WTC11 (cell line): ENCODE measurements at places on chromosomes 6 and 20. TPM values are rescaled to one million over a fixed set of nuclear protein-coding genes. Genes with fewer than 3 reads are reported as not detected.

ENPP5 gene
- total RNA-seq: 9.1 to 10.8 TPM (median 9.3 TPM) in 3 replicates

SMIM26 gene
- total RNA-seq: 71.9 to 78.1 TPM (median 77.4 TPM) in 3 replicates

SLC22A7 gene
- not detected in 3 replicates for total RNA-seq

COL19A1 gene
- total RNA-seq: not detected in 3 replicates

PNRC1 gene
- 39.0 to 49.3 TPM (median 48.4 TPM) in 3 replicates for total RNA-seq

FNDC11 gene
- total RNA-seq: 3.4 to 3.8 TPM (median 3.6 TPM) in 3 replicates

DNA sequence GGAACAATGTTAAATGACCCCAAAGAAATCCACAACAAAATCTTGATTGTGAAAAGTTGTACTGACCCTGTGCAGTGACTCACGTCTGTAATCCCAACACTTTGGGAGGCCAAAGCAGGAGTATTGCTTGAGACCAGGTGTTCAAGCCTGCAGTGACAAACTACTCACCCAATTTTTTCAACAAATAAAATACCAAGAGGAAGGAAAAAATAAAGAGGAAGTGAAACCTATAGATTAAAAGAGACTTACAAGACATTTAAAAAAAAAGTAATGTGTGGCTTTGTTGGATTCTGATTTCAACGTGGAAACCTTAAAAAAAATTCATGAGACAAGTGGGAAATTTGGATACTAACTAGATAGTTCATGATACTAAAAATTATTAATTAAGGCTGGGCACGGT is 31.9 kb downstream of the GINS1 start:
- H3K27ac ChIP-seq: no peak overlapping the region
- peaks cover 14% of the 10 kb centered on the region for H3K4me1 ChIP-seq
- no peaks in the 10 kb centered on the region for H3K27me3 ChIP-seq
- H3K4me3 ChIP-seq: no peak overlapping the region

DNA sequence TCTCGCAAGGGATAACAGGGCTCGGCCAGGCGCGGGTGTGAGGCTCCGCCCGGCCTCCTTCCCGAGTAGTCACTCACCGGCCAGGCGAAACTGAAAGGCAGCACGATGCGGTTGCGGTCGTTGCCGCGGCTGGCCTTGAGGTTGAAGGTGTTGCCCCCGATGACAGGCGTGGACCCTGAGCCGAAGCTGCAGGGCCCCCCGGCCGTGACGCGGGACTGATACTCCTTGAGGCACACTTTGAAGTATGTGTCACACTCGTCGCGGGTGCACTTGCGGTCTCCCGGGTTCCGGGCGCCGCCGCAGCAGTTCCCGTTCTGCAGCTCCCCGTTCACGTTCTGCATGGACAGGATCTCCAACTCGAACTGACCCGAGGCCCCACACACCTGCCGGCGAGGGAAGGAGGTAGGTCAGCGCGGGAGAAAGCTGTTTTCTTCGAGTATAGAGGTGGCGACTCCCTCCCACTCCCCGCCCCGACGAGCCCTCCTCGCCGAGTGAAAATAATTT is 1.1 kb downstream of the JAG1 start:
- H3K27me3 ChIP-seq: no peaks in the 10 kb centered on the region
- peaks cover 13% of the 10 kb centered on the region; the same call in 1 of the 2 replicates for H3K36me3 ChIP-seq
- DNase-seq: peak; percentile 51
- peak overlapping the region; percentile 87 for H3K4me3 ChIP-seq

DNA sequence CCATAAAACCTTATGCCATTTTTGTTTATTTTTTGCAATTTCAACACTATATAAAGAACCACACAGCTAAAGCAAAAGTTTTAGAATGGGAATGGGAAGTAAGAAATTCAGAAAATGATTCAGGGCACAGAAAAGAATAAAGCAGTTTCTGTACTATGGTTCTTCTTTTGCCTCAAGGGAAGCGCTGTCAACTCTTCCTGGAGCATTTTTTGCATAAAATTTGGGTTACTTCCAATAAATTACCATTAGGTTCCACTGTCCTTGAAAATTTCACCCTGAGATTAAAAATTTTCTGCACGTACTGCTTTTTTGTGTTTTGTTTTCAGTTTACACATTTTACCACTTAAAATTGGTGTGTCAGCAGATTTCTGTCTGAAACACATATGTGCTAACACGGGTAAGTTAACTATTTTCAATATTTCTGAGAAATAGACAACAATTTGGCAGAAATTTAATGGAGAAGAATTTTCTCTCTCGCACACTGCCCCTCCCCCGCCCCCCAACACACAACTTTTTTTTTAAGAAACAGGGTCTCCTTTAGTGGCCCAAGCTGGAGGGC is 79.6 kb downstream of the ADAT2 start:
- H3K27ac ChIP-seq: no peak overlapping the region
- no peak overlapping the region for H3K4me3 ChIP-seq
- H3K4me1 ChIP-seq: peaks cover 8% of the 10 kb centered on the region; the same call in 1 of the 2 replicates
- H3K27me3 ChIP-seq: no peaks in the 10 kb centered on the region
- no peak for DNase-seq

DNA sequence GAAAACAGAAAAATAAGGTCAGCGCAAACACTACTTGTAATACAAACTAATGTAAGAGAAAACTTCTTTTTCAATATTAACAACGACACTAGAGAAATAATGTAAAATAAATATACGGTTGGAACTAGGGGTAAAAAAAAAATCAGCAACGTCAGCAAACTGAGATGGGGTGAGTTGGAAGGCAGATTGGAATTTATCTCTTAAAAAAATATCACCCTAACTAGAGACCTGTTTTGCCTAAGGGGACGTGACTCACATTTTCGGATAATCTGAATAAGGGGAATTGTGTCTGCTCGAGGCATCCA is 705 bp upstream of the UTRN start:
- H3K36me3 ChIP-seq: peaks cover 3% of the 10 kb centered on the region; the same call in 1 of the 2 replicates
- H3K27me3 ChIP-seq: no peaks in the 10 kb centered on the region; the same call in 1 of the 2 replicates
- peak overlapping the region; percentile 84 for H3K27ac ChIP-seq
- H3K4me3 ChIP-seq: peak overlapping the region; percentile 100
- DNase-seq: no peak

DNA sequence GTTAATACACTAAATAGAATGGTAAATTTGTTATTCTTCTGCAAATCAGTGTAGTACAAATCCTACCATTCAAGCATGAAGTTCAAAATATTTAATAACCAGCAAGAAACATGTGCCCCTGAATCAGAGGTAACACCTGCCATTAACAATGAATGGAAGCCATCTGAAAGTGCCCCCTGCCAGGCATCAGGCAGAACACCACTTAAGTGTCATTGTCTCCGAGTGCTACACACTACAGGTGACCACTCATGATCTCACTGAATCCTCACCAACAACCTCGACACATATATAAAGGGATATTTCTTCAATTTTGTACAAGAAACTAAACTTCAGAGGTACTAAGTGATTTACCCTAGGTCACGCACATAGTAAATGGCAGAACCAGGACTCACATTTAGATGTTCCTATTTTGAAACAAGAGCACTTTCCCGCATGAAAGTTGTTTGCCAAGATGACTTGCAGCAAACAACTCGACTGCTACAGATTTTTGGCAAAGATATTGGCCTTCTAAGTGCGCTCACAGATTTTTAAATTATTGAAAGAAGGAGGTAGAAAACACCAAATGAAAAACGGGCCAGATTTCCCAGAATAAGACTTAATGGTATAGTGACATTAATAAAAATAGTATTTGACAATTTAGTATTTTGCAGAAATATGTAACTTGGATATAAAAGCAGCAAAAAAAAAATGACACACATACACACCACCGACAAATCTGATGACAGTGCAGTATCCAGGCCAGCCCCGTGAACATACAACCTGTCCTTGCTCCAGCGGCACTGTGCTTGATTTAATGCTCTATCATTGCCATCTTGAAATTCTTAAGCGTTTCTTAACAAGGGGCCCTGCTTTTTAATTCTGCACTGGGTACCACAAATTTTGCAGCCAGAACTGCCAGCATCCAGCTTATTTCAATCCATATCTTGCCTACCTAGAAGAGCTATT is 274.5 kb downstream of the ALDH8A1 start:
- H3K36me3 ChIP-seq: no peaks in the 10 kb centered on the region
- no peak for DNase-seq
- H3K4me3 ChIP-seq: no peak overlapping the region
- no peaks in the 10 kb centered on the region for H3K27me3 ChIP-seq

DNA sequence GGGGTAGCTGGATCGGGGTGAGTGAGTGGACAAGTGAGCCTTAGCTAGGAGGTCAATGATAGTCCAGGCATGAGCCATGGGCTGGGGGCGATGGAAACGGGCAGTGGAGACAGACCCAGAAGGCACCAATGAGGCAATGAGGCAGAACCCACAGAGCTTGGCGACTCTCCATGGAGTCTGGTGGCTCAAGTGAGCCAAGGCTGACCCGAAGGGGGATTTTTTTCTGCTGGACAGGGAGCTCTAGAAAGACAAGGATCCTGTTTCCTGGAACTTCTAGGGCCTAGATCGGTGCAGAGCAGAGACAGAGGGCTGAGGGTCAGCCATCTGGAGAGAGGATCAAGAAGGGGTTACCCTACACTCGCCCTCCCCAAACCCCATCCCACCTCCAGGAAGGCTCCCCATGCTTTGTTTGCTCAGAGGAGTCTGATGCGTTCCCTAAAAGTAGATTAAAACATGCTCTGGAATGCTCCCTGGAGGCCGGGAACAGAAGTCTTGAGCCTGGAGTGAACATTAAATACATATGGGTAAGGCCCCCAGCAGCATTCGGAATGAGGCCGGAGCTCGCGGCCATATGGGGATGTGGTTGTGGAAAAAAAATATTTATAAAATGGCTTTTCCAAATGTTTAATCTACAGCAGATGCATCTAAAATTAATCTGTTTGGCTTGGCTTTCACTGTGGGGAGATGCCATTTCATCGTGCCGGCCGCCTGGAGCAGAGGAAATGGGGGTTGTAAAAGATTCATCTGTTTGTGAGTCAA is 237.8 kb upstream of the PMEPA1 start:
- H3K4me1 ChIP-seq: peaks cover 2% of the 10 kb centered on the region; the same call in 1 of the 2 replicates
- no peaks in the 10 kb centered on the region for H3K27me3 ChIP-seq
- H3K27ac ChIP-seq: no peak overlapping the region

DNA sequence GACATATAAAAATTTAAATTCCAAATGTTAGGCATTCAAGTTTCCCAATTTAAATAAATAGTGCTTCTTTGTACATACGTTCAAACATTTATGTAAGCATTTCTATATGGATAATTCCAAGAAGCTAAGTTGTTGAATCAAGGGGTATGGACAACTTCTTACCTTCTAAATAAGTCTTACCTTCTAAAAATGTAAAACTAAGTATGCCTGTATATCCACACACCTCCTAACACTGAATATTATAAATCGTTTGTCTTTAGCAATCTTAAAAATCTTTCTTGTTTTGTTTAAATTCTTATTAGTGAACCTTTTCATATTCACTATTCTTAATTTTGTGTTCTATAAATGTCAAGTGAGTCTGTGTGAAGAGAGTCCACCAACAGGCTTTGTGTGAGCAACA is 2.5 kb upstream of the ZSCAN16 start:
- no peak overlapping the region for H3K4me3 ChIP-seq
- DNase-seq: no peak
- peaks cover 7% of the 10 kb centered on the region; the same call in 1 of the 2 replicates for H3K36me3 ChIP-seq
- peaks cover 11% of the 10 kb centered on the region for H3K4me1 ChIP-seq

DNA sequence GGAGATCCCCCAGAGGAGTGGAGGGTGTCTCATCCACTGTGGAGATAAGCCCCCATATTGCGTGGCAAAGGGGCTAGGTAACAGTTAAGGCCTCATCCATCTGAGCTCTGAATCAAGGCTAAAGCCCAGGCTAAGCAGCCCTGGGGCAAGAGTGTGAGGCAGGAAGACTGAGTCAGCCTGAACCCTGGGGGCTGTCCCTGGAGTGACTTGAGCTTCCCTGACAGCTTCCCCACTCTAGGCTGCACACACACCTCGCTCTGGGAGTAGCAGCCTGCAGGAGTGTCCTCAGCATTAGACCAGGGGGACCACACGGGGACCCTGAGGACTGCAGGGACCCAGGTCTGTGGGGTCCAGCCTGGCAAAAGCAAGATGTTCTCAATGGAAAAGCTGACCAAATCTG is 27.9 kb downstream of the UBD start:
- H3K27me3 ChIP-seq: no peaks in the 10 kb centered on the region; the same call in 1 of the 2 replicates
- no peak overlapping the region for H3K27ac ChIP-seq
- H3K4me1 ChIP-seq: no peaks in the 10 kb centered on the region
- H3K36me3 ChIP-seq: no peaks in the 10 kb centered on the region
- no peak overlapping the region for H3K4me3 ChIP-seq
- DNase-seq: no peak

DNA sequence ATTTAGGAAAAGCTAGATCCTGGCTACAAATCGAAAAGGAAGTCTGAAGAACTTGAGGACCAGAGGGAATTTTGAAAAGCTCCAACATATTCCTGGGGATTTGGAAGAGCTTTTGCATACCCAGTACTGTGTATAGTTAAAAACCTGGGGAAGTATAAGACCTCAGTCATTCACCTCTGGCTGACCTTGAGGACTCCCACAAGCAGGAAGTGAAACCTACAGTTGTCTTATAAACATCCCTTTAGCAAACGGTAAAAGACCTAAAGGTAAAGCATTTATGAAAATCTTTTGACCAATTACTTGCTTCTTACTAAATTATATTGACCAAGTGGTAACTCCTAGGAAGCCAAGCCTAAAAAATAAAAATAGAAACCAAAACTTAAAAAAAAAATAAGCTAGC is 175.0 kb downstream of the HAO1 start:
- DNase-seq: no peak
- peaks cover 3% of the 10 kb centered on the region for H3K4me1 ChIP-seq
- no peak overlapping the region for H3K4me3 ChIP-seq
- no peaks in the 10 kb centered on the region for H3K36me3 ChIP-seq
